Hematopoietic multipotent progenitor cell treated with erythropoietin and hydrocortisone succinate and interleukin-3 and kit ligand, for 15 days (in vitro differentiated cells): ENCODE measurements at places on chromosomes 5 and 9.

DNA sequence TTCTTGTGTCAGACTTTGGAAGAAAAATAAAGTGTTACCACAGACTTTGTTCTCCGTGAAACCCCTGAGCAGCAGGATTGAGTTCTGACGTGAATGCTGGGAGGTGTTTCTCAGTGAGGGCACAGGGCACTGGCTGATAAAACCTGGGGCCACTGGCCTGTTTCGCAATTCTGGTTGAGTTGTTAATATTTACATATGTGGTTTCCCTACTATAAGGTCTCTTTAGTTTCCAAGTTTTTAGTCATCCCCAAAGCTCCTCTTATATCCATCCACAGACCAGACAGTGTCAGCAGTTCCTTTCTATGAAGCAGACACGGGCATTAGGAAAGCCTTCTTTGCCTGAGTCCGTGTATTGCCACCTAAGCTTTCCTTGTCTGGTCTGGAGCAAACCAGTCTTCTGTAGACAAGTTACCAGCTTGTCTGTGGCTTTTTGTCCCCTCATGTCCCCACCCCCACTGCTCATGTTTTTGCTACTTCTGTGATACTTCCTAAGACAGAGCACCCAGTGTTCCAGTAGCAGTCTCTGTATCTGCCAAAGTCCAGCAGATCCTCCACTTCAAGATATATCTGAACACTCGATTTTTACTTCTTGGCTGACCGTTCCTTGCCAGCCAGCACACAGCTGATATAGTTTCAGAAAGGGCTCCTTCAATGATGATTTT, 42.0 kb downstream of the ACO1 start:
- DNase-seq, result no peak

GRCh38 chr9:137317718-137318511, 15.8 kb upstream of the NRARP start:
- no peak for DNase-seq

DNA sequence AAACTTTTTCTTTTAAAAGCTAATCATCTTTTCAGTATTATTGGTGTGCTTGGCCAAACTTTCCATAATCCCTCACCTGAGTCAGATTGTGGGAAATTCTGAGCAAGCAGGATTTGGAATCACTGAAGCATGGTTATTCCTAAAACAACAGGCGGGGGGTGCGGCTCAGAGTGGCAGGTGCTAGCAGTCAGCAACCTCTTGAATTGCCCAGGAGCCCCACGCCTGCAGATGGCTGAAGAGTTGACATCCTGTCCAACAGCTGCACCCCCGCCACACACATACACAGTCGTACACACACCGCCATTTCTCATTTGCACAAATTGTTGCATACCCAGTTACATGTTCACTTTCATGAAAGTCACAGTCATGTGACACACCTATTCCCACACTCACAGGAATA, 96.6 kb downstream of the LHX2 start:
- no peak for DNase-seq

DNA sequence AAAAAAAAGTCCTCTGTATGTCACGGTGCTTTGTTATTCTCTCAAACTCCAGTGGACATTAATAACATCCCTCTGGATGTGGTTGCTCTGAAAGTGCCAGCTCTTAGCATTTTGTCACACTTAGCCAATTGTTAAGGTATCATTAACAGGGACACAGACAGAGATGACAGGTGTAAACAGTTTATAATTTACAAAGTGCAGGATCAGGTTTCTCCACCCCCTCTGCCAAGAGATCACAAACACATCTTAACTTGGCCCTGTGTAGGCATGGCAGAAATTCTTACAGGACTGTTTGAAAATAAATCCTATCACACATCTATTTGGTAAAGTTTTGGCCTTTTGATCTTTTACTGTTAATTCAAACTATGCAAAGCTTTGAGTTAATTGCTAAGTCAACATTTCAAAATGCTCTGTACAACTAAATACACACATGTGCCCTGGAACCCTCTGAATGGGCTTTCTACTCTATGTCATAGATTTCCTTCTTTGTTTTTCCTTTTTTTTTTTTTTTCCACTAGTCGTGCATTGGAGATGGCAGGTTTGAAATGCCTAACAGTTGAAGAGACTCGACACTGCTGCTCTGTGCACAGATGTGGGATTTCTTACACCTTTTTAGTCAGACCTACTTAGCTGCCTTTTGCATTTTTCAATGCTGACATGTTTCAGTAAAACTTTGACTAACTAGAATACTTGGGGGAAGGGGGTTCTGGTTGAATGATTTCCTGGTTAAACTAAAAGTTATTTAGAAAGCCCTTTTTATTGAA, 41.7 kb downstream of the SEMA6A start:
- no peak for DNase-seq

- DNase-seq, result no peak
Observed at GRCh38 chr9:38629511-38629910, 9.1 kb upstream of the ANKRD18A start.

DNA sequence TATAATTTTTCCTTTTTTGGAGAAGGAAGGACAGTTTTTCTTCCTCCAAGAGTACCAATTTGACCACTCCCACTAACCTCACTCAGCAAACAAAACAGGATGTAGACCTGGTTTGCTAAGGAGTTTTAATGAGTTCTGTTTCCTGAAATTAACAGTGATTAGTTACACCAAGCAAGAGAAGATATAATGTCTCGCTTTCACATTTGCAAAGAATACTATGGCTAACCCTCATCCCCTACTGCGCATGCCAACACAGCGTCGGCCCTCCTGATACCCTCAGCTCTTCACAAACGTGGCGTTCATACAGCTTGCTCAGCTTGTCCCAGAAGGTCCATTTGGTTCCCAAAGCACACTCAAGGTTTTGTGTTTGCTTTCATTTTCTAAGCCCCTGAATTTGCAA, 41.9 kb upstream of the IPPK start:
- DNase-seq, result no peak

DNA sequence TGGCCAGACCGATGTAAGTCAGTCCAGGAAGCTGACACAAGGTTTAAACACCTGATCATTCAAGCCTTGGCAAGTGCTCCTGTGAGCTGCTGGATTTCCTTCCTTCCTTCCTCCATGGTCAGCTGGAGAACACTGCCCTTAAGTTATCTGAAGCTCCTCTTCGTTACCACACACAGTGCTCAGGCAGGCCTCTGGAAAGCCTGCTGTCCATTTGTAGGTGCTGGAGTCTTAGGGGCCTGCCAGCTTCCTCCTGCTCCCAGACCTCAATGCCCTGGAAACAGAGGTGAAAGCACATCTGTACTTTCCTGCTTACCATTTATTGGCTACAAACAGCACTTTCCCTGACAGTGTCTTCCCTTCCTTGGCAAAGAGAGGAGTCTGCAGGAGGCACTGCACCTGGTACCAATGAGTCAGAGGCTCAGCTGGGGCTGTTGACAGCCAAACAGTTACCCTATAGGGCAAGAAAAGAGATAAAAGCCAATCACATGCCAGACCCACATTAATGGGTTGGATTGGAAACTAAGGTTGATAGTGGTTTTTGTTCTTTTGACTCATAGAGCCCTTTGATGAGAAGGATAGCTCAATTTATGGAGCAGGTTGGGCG, 72.6 kb upstream of the PUM3 start:
- DNase-seq, result no peak

DNA sequence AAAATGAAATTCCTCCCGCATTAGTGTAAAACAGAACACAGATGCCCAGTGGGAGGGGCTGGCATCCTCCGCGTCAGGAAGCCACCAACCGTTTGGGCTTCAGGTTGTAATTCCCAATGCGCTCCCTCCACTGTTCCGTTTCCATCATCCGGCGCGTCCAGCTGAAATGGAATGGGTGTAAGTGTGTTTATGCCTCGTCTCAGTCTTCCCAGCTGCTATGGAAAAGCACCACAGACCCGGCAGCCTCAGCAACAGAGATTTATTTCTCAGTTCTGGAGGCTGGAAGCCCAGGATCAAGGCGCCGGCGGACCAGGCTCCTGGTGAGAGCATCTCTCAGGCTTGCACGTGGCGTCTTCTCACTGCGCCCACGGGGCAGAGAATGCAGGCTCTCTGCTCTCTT, 20.4 kb downstream of the KCNT1 start:
- DNase-seq, result no peak

GRCh38 chr9:70529377-70529776, 114.9 kb upstream of the KLF9 start:
- DNase-seq, result no peak

DNA sequence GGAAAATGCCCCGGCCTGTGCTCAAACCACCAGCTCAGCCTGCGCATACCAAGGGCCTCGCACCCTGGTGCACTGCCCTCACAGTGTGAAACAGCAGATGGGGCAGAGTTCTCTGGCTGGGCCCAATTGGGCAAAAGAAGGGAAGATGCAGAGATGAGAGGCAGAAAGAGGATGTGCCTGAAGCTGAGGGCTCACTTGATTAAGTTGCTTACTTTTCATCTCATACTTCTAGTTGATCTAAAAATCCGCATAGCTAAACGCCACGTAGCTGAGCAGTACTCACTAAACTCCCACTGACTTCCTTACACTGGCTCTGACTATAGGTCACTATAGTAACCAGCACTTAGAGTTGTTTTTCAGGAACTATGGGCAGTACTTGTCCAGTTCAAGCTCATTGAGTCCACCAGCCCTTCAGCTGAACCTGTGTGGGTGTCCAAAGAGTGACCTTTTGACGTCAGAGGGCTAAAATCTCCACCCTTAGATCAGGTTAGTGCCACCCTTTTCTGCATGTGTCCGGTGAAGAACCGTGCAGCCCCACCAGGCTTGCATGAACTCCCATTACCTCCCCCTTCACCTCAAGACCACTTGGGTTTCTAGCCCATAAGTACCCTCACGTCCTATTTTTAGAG, 215.2 kb downstream of the AUH start:
- DNase-seq, result no peak

DNA sequence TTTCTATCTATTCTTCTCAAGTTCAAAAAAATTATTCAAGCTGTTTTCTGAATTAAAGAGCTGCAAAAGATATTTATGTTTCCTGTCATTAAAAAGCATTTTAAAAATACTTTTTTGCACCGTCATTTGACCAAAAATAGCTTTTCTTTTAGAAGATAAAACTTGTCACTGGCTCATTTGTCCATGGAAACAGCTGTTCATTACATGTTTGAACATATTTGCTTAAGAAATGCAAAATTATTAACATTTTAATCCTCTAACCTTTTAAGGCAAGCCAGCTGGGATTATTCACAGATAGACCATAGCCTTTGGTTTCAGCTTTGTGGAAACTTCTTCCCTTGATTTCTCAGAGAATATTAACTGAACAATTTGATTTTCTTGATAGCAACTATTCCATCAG, 393.9 kb downstream of the TUSC1 start:
- no peak for DNase-seq

- no peak for DNase-seq
Observed at GRCh38 chr9:127767410-127767809, 11.1 kb downstream of the SH2D3C start.

- peak; percentile 10 for DNase-seq
Observed at GRCh38 chr5:72210888-72211678, 103.8 kb downstream of the MAP1B start.

DNA sequence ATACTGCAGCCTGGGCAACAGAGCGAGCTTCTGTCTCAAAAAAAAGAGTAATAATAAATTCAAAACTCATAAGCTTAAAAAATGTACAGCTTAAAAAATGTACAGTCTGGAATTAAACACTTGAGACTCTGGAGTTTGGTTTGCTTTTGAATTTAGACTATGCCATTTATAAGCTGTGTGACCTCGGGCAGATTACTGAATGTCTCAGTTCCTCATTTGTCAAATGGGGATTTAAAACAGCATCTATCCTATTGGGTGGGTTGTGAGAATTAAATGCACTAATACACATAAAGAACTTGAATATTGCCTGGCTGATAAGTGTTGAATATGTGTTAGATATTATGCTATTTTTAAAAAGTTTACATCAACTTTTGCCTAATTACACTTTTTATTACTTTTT, 98.4 kb downstream of the SCAMP1 start:
- no peak for DNase-seq

- DNase-seq, result no peak
Observed at GRCh38 chr9:86589273-86589672, 235.1 kb upstream of the TUT7 start.

- no peak for DNase-seq
Observed at GRCh38 chr9:131405858-131406537, 12.1 kb downstream of the PRRC2B start.

DNA sequence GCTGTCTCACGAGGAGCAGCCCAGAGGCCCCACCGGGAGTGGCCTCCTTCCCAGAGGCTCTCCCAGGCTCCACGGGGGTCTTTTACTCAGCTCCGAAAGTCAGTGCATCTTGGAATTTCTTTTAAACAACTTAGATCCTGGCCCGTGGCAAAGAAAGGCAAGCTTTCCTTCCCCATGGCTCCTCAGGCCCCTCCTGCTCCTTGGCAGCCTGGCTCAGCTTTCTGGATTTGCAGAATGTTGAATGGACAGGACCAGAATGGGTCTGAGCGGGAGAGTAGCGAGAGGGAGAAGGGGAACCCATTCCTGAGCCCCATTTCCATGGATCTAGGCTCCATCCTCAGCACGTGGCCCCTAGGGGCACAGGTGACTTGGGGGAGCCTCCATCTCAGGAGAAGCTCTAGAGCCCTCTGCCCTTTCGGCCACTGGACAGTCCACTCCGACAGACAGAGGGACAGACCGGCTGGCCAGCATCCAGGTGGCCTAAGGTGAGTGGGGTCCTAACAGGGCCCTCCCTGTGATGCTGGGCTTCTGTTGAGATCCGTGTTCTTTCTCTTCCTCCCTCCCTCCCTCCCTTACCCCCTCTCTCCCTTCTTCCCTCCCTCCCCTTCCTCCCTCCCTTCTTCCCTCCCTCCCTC, 173.9 kb upstream of the PPP1R26 start:
- DNase-seq, result no peak

GRCh38 chr5:3430691-3431090, 164.9 kb upstream of the IRX1 start:
- no peak for DNase-seq

DNA sequence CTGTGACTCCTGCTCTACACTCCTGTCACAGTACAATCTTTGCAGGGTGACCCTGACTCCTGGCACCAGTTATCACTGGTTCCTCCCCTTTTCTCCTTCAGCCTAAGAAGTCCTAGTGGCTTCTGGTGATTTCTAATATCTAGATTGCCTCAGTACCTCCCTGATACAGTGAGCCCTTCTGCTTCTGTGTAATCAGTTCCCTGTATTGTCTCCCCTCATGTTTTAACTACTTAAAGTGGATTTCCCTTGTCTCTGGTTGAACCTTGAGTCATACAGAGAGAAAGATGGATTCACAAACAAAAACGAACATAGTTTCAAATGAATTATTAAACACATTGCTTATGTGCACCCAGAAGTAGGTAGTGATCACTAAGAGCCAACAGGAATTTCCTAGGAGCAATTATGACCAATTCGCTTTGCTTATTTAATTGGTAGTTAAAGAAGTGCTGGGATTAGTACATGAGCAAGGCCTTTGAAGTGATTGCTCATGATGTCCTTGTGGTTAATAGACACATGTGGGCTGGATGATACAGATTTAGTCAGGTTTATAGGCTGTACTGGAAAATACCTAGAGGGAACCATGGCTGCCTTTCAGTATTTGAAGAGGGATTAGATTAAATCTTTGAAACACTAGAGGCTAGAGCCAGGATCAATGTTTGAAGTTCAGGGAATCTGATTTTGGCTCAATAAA, 145.8 kb upstream of the MEF2C start:
- DNase-seq, result no peak

DNA sequence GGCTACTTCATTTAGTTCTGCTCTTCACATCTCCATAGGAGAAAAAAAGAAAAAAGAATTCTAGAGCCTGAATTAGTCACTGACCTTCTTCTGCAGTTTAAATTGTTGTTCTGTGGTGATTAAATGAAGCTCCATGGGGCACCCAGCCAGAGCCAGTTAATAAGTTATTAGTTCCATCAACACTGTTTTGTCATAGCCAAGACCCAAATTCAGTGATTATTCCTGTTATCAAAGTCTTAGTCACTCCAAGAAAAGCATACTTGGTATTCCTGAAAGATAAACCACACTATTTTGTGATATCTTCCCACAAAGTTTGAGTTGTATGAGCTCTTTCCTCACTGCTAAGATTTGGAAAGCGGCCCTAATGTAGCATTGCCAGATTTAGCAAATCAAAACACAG, 134.8 kb upstream of the RGMB start:
- DNase-seq, result no peak
